ENCODE measurements at places on chromosomes 7 and 10. TPM values are rescaled to one million over a fixed set of nuclear protein-coding genes. Genes with fewer than 3 reads are reported as not detected.

AFAP1L2 gene
- 0.13 TPM for total RNA-seq

OIT3 gene
- 0.13 TPM for total RNA-seq

TRDMT1 gene
- 7.1 TPM for total RNA-seq

MLXIPL gene
- not detected for total RNA-seq
